ENCODE measurements at places on chromosomes 4 and X.

DNA sequence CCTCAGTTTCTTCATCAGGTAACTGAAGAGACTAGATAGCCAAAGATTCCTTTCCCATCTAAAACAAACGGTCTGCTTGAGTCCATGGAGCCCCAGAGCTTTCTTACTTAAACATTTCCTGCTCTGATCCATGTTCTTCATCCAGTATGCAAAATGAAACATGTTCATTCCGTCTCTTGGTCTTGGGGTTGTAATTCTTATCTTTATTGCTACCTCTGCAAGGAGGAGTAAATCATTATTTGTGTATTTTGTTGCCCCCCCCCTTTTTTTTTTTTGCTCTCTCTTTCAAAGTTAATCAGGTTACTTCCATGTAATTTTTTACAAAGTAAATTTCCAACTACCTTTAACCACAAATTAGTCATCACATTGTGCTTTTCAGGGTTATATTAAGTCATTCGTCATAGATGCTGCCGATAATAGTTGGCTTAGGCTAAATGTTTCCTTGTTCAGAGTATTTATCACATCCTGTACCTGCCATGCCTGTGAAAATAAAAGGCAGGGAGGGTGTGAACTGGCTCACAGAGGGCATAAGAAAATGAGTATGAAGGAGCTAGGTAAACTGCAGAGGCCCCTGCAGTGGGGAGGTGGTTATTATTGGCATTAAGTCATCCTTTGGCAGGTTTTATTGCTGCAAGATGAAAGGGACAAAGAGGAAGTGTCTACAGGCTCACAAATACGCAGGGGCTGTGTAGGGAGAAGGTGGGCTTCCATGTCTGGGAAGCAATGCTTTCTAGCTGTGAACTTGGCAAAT lies 76.7 kb upstream of the HS3ST1 start:
- no peak for DNase-seq

GRCh38 chrX:151478058-151478457 lies 81.1 kb downstream of the VMA21 start:
- DNase-seq, result no peak

- DNase-seq, result no peak
Observed at GRCh38 chr4:138104284-138104680, 137.9 kb downstream of the SLC7A11 start.

DNA sequence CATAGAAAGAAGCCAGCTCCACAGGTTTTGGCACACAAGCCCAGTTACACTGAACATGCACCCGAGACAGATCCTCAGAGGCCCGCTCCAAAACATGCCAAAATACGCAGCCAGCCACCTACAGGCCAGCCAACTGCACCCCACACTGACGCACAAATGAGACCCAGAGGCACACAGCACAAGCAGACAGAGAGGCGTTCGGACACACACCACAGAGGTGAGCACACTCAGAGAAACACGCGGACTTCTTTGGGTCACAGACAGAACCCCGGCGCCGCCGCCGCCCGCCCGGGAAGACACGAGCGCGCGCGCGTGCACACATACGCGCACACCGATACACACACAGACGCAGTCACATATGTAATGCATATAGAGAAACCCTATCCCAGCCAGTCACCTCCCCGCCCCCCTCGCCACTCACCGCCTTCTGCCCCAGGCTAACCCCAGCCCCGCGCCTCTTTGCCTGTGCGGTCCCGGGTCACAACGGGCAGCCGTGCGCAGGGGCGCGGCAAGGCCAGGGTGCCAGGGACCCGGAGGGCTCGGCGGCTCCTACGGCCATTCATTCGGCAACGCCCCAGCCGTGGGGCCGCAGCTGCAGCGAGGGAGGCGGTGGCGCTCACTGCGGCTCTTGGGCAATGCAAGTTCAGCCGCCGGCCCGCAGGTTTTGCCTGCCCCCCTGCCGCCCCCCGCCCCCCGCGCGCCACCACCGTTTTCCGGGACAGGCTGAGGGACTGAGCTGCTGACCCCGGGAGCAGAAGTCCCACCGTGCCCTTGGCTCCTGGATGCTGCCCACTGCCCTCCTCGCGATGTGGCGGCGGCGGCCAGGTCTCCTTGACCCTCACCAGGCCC lies 553 bp downstream of the SEPTIN6 start:
- peak; percentile 43 for DNase-seq

GRCh38 chrX:145213504-145213903 lies 33.8 kb upstream of the SPANXN1 start:
- no peak for DNase-seq

- DNase-seq, result no peak
Observed at GRCh38 chrX:9357518-9358114, 107.2 kb upstream of the TBL1X start.

DNA sequence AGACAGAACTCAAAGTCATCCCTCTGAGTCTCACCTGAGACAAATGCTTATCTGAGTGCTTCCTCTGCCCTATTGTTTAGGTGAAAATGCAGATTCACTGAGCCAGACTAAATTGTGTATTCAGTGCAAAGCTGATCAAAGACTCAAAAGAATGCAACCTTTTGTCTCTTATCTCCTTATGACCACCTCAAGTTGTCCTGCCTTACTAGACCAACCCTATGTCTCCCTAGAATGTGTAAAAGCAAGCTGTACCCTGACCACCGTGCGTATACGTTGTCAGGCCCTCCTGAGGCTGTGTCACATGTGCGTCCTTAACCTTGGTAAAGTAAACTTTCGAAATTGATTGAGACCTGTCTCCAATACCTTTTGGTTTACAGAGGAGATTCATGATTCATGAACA lies 63.6 kb upstream of the SH3RF1 start:
- DNase-seq, result no peak

DNA sequence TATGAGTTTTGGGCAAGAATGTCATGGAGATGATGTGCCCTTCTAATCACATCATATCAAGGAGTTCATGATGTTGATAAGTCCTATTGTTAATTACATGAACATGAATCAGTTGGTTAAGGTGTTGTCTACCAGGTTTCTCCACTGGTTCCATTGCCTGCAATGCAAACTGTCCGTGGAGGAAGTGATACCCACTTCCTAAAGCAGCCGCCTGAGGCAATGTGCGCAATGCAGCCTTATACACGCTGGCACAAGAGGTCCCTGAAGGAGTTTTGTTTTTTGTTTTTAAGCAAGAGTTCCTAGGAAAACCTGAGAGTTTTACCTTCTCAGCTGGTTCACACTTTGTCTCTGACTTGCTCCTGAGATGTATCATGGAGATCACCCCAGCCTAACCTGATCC lies 5.9 kb upstream of the GPKOW start:
- DNase-seq, result no peak

DNA sequence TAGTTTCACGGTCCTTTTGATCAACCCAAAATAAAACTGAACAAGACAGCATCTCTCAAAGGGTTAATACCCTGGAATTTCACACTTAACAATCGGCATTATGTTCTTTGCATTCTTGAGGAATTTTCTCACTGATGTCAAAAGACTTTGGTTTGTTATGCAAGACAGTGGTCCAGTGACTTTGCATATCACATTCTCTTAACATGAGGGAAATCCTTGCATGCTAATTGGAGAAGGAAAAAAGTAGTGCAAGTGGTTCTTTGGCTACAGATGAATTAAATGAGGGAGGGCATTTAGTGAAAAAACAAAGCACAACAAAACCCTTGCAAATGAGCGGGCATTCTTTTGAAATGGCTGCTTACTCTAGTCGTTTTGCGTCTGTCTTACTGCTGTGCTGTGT lies 105.1 kb upstream of the LIMCH1 start:
- no peak for DNase-seq

DNA sequence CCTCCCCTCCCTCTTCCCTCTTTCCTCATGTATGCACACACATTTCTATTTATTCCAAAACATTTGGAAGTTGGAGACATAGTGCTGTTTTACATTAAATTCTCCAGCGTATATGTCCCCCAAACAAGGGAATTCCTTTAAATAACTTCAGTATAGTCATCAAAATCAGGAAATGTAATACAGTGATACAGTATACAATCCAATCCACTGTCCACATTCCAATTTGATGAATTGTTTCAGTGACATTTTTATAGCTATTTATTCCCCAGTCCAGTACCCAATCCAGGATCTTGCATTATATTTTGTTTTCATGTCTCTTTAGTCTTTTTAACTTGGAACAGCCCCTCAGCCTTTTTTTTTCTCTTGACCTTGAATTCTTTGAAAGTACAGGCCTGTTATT lies 233.0 kb downstream of the DKK2 start:
- DNase-seq, result no peak

DNA sequence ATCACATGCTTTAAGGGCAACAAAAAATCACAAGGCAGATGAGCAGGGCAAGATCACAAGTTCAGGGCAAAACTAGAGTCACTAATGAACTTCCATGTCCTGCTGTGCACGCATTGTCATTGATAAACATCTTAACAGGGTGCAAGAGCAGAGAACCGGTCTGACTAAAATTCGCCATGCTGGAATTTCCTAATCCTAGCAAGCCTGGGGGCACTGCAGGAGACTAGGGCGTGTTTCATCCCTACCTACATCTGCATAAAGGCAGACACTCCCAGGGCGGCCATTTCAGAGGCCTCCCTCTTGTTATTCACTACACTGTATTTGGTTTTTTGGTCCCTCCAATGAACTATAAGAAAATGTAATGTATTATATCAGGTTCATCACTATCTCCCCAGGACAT lies 203.6 kb downstream of the ARHGEF9 start:
- no peak for DNase-seq

DNA sequence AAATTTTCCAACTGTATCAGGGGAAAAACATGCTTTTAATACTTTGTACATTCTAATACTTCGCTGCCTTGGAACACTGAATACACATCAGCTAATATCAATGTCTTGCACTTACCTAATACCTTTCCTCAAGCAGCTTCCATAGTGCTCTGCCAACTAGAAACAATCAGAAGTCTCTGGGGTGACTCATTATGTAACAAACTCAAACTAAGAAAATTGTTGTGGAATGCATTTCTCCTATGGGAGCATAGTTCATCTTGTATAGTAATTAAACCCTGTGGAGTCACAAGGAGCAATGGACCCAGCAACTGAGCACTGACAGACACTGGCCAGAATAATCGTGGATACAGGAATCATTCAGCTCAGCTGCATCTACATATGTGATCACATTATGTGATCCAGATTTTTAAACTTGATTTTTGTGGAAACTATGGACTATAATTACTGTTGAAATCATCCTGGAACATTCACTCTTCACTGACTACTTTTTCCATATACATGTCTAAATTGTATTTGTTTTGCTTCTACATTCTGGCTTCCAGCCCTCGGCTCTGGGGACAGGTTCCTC lies 496.9 kb downstream of the TMA16 start:
- DNase-seq, result no peak

DNA sequence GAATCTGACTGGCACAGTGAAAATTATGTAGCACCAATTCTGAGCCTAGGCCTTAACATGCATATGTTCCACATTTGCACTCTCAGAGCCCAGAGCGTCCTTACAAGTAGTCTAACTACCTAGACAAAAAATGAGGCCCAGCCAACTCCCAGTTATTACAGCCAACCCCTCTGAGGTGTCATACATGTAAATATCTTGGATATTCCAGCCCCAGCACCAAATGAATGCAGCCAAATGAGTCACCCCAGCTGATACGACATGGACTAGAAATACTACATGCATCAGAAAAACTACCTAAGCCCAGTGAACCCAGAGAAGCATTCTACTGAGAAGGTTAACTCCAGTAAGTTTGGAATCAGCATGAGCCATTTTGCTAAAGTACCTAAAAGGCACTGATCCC lies 145.1 kb downstream of the STPG2 start:
- DNase-seq, result no peak

GRCh38 chr4:182878633-182879495 lies 38.3 kb downstream of the DCTD start:
- DNase-seq, result no peak

DNA sequence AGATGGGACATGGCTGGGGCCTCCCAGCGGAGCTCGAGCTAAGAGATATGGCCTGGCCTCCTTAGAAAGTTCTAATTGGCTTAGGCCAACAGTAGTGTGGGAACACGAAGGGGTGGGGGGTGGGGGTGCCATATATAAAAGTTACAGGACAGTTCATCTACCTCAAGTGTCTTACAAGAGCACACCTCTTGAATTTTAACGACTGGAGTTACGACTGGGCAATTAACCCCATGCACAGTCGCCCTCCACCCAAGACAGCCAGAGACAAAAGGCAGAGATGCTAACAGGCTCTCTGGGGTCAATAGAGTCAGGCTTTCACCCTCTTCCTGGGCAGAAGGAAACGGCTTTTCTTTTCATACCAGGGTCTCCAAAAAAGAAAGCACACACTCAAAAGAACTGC lies 302.2 kb downstream of the BCOR start:
- no peak for DNase-seq

- DNase-seq, result no peak
Observed at GRCh38 chr4:99323756-99324155, 2.6 kb upstream of the ADH1B start.

DNA sequence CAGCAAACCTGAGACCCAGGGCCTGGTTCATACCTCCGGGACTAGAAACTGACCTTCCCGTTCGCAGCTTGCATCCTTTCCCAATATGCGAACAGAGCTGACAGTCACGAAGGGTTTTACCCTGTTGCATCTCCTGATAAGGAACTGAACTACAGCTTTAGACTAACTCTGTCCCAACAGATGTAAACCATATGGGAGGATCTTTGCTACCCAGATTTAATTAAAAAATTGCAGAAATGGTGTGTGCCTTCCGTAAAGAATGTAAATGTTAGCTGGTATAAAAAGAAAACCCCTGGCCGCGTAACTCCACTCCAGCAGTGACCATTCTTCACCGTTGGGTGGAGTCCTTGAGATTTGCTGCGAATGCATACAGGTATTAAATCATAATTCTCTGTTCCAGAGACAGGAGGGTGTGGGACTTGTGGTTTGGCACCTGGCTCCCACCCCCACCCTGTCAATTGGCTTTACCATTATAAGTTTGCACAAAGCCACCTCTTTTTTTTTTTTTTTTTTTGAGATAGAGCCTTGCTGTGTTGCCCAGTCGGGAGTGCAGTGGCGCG lies 40.6 kb upstream of the SORCS2 start:
- DNase-seq, result peak; percentile 68

- no peak for DNase-seq
Observed at GRCh38 chr4:186422296-186422695, 133.1 kb downstream of the MTNR1A start.

GRCh38 chr4:153939570-153939969 lies 150.7 kb upstream of the SFRP2 start:
- no peak for DNase-seq

GRCh38 chr4:7630568-7631287 lies 196.0 kb upstream of the PSAPL1 start:
- DNase-seq, result no peak

DNA sequence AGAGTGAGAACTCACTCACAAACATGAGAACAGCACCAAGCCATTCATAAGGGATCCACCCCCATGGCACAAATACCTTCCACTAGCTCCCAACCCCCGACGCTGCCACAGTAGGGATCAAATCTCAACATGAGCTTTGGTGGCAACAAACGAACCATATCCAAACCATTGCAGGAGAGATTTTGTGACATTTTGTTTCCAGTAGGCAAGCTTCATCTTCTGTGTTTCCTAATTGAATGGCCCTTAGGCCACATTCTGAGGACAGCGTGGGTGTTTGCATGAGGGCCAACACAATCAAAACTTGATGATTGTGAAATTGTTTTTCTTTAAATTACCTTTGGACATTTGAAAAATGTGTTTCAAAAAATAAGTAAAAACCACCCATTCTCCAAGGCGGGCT lies 102.6 kb upstream of the LNX1 start:
- no peak for DNase-seq

All from HuH-7 (cell line).